ENCODE measurements at places on chromosomes 3 and 15.

DNA sequence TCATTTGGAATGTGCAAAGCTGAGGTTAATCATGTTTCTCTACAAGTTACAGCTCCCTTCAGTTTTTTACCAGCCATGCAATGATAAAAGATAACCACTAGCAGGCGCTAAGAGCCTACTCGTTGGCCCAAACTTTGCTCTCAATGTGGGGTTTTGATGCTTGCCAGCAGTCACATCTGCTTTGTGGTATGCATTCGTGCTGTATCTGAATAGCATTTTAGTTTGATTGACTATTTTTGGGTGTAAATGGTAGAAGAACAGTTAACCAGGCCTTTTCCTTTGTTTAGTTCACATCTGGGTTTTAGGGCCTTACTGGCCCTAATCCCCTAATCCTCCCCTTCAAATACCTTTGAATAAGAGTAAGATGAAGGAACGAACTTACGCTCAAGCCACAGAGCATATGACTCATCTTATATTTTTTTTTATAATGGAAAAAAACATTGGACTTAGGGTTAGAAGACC is 4.4 kb upstream of the CLDN11 start:
- DNase-seq: peak; percentile 99

- DNase-seq: no peak
Observed at GRCh38 chr15:24899795-24900194, 55.0 kb upstream of the SNRPN start.

DNA sequence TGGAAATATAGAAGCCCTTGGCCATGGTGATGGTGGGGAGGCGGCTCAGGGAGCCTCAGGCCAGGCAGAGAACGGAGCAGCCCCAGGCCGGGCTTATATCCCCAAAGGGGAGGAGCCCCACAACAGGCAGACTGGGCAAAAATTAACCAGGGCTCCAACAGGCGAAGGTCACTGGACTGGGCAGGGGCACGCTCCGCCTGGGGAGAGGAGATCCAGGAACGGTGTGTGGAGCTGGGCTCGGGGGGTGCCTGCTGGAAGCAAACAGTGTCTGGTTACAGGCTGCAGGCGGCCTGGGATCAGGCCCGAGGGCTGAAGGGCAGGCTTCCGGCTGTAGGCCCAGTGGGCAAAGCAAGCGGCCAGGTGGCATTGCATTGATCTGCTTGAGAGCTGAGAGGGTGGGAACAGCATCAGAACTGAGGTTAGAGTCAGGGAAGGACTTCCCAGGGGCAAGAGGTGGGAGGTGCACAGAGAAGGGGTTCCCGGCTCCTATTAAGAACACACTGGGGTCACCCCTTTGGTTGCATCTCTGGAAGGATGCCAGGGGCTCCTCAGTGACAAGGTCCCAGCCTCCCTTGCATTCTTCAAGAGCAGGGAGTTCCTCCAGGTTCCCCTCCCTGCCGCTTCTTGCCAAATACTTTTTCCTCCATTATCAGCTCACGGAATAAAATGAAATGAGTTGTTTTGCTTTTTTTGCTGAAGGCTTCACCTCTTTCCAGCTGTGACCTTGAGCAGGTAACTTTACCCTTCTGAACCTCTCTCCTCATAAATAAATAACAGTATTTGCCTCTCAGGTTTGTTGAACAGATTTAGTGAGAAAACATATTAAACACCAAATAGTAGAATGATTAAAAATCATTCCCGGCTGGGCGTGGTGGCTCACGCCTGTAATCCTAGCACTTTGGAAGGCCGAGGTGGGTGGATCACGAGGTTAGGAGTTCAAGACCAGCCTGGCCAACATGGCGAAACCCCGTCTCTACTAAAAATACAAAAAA is 7.8 kb downstream of the ANPEP start:
- DNase-seq: no peak

DNA sequence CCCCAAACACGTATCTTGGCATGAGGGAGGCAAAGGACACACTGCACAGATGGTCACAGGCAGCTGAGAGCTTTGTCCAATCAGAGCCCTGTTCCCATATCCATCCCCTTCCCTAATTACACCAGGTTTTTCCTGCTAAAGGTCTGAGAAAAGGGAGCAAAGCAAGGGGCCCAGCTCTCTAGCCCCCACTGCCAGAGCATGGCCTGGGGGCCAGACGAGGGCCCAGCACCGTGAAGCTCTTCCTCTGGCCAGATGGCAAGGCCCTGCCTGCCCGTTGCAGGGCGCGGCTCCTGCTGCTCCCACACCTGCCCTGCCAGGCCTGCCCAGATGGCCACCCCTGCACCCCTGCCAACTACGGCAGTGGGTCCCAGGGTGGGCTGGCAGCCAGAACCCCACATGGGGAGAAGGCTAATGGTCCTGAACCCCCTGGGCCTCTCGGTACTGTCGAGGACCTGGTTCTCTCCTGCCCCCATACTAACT is 3.2 kb downstream of the SHF start:
- DNase-seq: no peak

Measured in fibroblast of skin of left quadriceps (primary cell).